Ammon's horn (tissue), 1 donor: ENCODE measurements at places on chromosomes 12 and 14.

- no peak for DNase-seq
Observed at GRCh38 chr12:47218191-47218654, 138.5 kb upstream of the AMIGO2 start.

- DNase-seq = no peak
Observed at GRCh38 chr12:114752217-114752616, 68.2 kb upstream of the TBX3 start.

GRCh38 chr12:79982086-79983062 lies 47.5 kb upstream of the PPP1R12A start:
- DNase-seq = no peak

DNA sequence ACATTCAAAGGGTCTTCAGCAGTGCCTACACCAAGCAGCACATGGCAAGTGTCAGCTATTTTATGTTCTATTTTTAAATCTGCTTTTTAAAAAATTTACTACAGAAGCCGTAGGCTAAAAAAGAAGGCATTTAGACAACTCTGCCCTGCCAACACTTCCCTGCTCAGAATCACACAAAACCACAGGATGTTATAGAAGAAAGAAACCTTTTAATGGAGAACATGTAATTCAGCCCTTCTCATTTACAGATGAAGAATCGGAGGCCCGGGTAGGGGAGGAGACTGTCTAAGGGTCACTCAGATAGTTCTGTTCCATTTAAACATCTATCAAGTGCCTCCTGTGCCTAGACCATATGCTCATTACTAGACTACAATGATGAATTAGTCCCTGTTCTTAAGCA lies 171.8 kb upstream of the NTF3 start:
- no peak for DNase-seq

DNA sequence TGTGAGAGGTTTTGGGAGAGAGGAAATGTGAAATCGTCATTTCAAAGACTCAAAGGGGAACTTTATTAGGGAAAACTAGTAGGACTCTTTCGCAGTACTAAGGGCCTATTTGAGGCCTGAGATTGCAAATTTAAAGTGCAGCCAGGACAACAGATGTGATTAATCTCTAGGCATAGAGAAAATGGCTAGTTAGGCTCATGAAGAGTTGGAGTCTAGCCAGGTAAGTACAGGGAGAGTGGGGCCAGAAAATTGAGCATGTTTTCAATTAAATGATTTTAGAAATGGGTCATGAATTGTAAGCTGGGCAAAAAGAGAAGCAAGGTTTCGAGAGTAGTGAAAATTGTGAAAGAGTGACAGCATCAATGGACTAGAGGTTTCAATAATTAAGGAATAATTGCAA lies 91.9 kb upstream of the LMNTD1 start:
- no peak for DNase-seq

GRCh38 chr14:89767861-89768268 lies 186.7 kb downstream of the EFCAB11 start:
- DNase-seq = peak; percentile 38

DNA sequence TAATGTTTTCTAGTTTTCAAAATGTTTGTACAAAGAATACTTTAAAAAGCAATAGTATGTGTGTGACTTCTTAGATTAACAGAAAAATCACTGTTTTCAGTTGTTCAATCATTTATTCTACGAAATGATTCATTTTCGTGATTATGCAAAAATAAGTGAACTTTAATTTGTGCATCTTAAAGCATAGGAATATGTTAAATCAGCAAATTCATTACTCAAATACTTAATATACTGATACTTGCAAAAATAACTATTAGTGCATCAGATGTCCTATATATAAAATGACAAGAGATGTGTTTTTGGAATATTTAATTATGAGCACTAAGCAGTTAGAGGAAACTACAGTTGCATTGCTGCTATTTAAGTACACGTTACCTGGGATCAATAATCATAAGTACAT lies 11.0 kb downstream of the SOX5 start:
- no peak for DNase-seq

DNA sequence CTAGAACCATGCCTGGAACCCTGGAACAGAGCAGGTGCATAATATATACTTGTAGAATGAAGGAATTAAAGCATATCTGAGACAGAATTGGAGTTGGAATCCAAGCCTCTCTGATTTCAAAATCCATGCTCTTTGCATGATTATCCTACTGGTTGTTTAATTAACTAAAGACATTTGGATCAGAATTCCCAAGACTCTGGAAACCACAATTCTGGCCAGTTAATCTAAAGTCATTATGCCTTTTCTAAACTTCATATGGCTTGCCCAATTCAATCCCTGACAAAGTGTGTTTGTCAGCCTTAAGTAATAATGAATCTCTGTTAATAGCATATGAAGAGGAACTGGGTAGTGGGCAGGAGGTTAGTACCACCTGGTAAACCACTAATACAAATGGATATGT lies 422.6 kb downstream of the ATP23 start:
- no peak for DNase-seq

GRCh38 chr14:76268047-76268431 lies 107.9 kb upstream of the ESRRB start:
- DNase-seq = no peak

- no peak for DNase-seq
Observed at GRCh38 chr12:59405992-59406391, 189.8 kb upstream of the SLC16A7 start.

- no peak for DNase-seq
Observed at GRCh38 chr14:71117839-71118743, 210.8 kb downstream of the PCNX1 start.

- DNase-seq = no peak
Observed at GRCh38 chr12:41485203-41485602, 297.1 kb downstream of the PDZRN4 start.

DNA sequence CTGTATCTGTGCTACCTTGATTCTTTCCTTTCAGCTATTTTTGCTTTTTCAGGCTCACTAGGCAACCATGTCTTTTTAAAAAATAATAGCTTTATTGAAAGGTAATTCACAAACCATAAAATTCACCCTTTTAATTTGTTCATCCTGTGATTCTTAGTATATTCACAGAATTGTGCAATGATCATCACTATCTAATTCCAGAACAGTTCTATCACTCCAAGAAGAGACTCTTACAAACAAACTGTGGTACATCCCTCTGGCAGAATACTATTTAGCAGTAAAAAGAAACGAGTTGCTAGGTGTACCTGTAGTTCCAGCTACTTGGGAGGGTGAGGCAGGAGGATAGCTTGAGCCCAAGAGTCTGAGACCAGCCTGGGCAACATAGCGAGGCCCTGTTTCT lies 14.8 kb downstream of the CREBL2 start:
- no peak for DNase-seq

- no peak for DNase-seq
Observed at GRCh38 chr12:5622280-5622679, 190.4 kb downstream of the NTF3 start.

DNA sequence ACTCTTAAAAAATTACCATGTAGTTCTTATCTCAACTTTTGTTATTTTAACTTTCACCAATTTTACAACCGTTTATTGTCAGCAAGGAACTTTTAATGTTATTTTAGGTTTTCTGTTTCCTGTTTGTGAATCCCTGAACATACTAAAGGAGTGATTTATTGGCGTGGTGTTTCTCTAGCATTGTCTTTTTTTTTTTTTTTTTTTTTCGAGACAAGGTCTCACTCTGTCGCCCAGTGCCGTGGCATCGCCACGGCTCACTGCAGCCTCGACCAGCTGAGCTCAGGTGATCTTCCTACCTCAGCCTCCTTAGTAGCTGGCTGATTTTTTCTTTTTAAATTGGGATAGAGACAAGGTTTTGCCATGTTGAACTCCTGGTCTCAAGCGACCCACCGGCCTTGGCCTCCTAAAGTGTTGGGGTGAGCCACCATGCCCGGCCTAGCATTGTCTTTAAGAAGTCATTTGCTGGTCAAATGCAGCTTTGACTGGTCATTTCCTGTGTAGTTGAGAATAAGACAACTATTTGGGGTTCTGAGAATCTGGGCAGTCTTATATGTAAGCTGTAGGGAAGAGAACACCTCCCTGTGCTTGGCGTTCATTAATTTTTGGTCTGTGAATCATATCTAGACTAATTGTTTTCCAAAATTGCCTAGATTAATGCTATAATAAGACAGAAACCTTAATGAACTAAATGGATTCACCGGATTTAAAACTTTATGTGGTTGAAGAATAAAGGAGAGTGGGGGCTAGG lies 2.1 kb downstream of the WASHC4 start:
- DNase-seq = no peak

DNA sequence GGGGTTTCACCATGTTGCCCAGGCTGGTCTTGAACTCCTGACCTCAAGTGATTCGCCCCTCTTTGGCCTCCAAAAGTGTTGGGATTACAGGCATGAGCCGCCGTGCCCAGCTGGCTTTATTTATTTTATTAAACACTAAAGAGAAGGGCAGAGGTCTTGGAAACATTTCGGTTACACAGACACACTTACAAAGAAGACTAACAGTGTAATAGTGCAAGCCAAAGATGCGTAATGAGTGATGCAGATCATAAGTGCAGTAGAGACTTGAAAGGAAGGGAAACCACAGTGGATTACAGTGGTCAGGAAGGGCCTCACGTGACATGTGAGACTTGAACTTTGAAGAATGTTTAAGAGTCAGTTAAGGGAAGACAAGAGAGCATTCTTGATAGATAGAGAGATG lies 33.9 kb upstream of the CDK17 start:
- DNase-seq = no peak

GRCh38 chr12:104122298-104122697 lies 15.7 kb downstream of the NFYB start:
- no peak for DNase-seq

DNA sequence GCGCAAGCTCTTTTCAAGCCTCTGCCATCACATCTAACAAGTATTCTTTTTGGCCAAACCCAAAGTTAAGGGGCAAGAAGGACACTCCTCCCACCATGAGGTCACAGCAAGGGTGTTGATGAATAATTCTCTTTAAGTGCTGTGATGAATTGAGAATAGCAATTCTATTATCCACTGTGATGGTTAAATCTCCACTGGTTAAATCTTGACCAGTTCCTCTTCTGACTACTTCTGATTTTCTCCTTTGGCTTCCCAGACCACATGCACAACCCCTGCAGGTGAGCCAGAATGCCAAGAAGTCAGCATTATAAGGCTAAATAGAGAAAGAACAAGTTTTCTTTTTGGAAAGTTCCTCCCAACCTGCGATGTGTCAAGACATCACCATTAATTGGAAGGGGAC lies 90.6 kb upstream of the BCL2L14 start:
- DNase-seq = no peak

- no peak for DNase-seq
Observed at GRCh38 chr12:99920353-99920960, 64.3 kb downstream of the ANKS1B start.

- no peak for DNase-seq
Observed at GRCh38 chr14:30456296-30456695, 102.7 kb upstream of the G2E3 start.

DNA sequence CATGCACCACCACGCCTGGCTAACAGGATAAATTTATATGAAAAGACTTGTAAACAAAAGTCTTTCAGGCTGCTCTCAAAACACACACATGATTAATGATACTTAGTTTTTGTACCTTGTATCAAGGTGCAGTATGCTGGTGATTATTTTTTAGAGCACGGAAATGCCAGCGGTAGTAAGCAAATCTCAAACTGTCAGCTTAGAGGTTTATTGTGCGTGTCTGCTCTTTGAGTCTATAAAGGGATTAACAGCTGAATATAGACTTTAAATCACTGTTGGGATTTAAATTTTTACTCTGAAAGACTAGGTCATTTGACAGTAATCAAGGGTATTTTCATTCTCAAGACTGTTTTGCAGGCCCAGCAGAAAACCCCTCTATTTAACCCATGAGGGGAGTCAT lies 50.5 kb downstream of the PLEKHA5 start:
- no peak for DNase-seq

DNA sequence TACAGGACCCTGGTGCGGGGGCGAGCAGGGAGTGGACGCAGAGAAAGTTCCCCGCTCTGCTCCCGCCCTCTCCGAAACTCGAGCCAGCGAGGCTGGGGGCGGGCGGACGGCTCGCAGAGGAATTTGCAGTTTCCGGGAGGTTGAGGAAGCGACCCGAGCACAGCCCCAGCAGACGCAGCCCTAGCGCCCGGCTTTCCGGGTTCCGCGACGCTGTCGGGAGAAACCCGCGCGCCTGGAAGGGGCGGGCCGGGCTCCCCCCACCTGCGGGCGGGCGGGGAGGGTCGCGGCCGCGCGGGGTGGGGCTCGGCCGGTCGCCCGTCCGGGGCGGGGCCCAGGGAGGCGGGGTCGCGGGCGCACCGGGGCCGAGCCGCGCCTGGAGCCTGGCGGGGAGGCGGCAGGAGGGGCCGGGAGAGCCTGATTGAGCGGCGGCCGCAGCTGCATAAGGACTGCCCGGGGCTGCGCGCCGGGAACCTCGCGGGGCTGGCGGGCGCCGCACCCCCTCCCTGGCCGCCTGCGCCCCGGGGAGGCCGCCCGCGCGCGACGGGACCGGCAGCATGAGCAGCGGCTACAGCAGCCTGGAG lies at the start of gene RASSF3:
TSS of gene RASSF3 (plus strand) at position 417 of the 581 bp plus-strand sequence. CDS start at position 555, 138 bp downstream.
- DNase-seq = peak; percentile 51

DNA sequence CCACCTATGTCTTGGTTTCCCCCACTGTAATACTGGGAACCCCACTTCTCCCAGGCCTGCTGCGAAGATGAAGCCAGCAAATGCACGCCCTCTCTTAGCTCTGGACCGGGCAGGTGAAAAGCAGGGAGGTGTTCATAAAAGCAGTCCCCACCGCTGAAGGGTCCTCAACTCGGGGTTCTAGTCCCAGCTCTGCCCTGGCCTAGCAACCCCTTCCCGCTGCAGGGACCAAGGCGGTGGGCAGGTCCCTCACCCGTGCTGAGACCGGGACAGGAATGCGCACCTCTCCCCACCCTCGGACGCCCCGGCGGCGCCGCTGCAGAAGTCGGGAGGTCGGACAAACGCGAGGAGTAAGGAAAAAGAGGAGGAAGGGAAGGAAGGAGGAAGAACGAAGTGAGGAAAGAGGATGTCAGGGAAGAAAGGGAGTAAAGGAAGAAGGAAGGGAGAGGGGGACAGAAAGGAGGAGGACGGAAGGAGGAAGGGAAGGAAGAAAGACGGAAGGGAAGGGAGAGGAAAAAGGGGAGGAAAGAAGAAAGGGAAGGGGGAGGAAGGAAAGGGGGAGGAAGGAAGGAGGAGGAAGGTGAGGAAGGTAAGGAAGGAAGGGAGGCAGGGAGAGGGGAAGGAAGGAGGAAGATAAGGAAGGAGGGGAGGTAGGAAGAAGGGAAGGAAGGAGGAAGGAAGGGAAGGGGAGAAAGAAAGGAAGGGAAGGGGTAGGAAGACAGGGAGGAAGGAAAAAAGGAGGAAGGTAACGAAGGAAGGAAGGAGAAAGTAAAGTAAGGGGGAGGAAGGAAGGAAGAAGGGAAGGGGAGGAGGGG lies 701 bp downstream of the SPRING1 start:
- DNase-seq = no peak

- DNase-seq = no peak
Observed at GRCh38 chr14:91219517-91220389, 24.8 kb downstream of the GPR68 start.

- no peak for DNase-seq
Observed at GRCh38 chr12:123139926-123140675, 10.8 kb downstream of the PITPNM2 start.

- peak; percentile 77 for DNase-seq
Observed at GRCh38 chr12:21301-22189, 45.0 kb upstream of the IQSEC3 start.

- DNase-seq = no peak
Observed at GRCh38 chr14:53845813-53846693, 110.6 kb downstream of the BMP4 start.
